ENCODE measurements at places on chromosomes 2 and 18. TPM values are rescaled to one million over a fixed set of nuclear protein-coding genes. Genes with fewer than 3 reads are reported as not detected.

BCL2 gene
- 8.5 TPM for total RNA-seq

ANTXR1 gene
- 144 TPM for total RNA-seq

GALNT5 gene
- 1.3 TPM for total RNA-seq

ABCG8 gene
- not detected for total RNA-seq

SPP2 gene
- not detected for total RNA-seq

ST6GAL2 gene
- 16.3 TPM for total RNA-seq

ANKRD30BL gene
- total RNA-seq: not detected

NFATC1 gene
- 13.4 TPM for total RNA-seq

LYG2 gene
- not detected for total RNA-seq

MXD1 gene
- total RNA-seq: 9.7 TPM

SERPINB2 gene
- 1.00 TPM for total RNA-seq

SLC35G4 gene
- not detected for total RNA-seq

GRCh38 chr18:34977838-34978532, 63.2 kb upstream of the MAPRE2 start:
- DNase-seq: no peak
- peak overlapping the region; percentile 82 for H3K27ac ChIP-seq
- peaks cover 50% of the 10 kb centered on the region for H3K27me3 ChIP-seq
- no peaks in the 10 kb centered on the region for H3K36me3 ChIP-seq

- peak overlapping the region; percentile 7 for H3K27ac ChIP-seq
Observed at GRCh38 chr2:203498161-203498560, 36.9 kb downstream of the RAPH1 start.

GRCh38 chr18:50955253-50955652, 12.6 kb upstream of the ELAC1 start:
- H3K27ac ChIP-seq: no peak overlapping the region
- no peak overlapping the region for H3K4me3 ChIP-seq
- no peaks in the 10 kb centered on the region for H3K4me1 ChIP-seq
- DNase-seq: no peak

GRCh38 chr2:20436716-20437470, 10.0 kb upstream of the RHOB start:
- no peak overlapping the region for H3K27ac ChIP-seq
- no peaks in the 10 kb centered on the region for H3K36me3 ChIP-seq
- DNase-seq: no peak
- H3K27me3 ChIP-seq: peaks cover 8% of the 10 kb centered on the region
- H3K4me3 ChIP-seq: no peak overlapping the region
- H3K4me1 ChIP-seq: no peaks in the 10 kb centered on the region

- H3K27ac ChIP-seq: no peak overlapping the region
- H3K27me3 ChIP-seq: no peaks in the 10 kb centered on the region
- H3K36me3 ChIP-seq: no peaks in the 10 kb centered on the region
- H3K4me1 ChIP-seq: peaks cover 10% of the 10 kb centered on the region
- DNase-seq: no peak
Observed at GRCh38 chr2:52862801-52863200, 904.8 kb upstream of the CHAC2 start.

DNA sequence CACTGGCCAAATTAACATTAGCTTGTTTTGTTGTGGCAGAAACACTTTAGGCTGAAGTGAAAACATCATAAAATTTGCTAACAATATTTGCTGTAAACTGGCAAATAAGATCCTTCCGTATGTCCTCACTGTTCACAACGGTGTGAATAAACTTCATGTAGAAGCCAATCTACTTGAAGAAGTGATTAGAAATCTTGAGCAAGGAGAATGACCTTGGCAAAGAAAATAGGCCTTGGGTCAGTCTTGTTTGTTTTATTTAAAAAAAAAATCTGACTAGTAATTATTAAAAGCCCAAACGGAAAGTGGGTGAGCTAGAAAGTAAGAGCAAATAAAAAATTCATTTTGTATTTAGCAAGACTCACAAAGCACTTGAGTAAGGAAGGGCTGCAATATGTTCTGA, 197.0 kb downstream of the CPS1 start:
- DNase-seq: no peak
- H3K4me1 ChIP-seq: peaks cover 4% of the 10 kb centered on the region
- H3K27me3 ChIP-seq: no peaks in the 10 kb centered on the region

DNA sequence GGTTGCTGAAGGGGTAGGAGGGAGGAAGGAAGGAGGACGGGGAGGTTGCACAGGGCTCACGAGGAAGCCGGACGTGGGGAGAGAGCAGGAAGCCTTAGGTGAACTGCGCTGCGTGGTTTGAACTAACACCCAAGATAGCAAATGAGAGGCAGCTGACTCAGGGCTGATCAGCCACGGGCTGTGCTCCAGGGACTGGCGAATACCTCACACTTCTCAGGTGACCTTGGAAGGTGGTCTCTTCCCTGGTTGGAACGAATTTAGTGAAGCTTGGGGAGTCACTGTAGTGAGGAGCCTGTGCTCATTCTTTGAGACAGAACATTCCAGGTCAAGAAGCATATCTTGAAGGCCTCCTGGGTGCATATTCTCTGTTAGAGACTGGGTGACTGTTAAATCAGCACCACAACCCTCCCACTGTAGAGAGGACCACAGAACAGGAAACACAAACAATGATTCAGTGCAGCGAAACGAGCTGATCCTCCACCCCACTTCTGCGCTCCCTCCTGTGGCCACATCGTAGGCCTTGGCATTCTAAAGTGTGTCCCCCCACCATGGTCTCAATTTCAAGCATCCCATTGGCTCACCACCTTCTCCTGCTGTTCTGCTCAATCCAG, 33.8 kb downstream of the TOGARAM2 start:
- H3K36me3 ChIP-seq: no peaks in the 10 kb centered on the region
- H3K27me3 ChIP-seq: no peaks in the 10 kb centered on the region
- H3K27ac ChIP-seq: no peak overlapping the region
- H3K4me3 ChIP-seq: no peak overlapping the region
- peaks cover 15% of the 10 kb centered on the region for H3K4me1 ChIP-seq

GRCh38 chr18:55400590-55401541, 187.1 kb downstream of the TCF4 start:
- H3K27ac ChIP-seq: peak overlapping the region; percentile 98
- no peaks in the 10 kb centered on the region for H3K27me3 ChIP-seq
- peaks cover 88% of the 10 kb centered on the region for H3K4me1 ChIP-seq
- H3K36me3 ChIP-seq: no peaks in the 10 kb centered on the region

- no peak overlapping the region for H3K27ac ChIP-seq
- H3K36me3 ChIP-seq: peaks cover 16% of the 10 kb centered on the region
- DNase-seq: no peak
- H3K4me1 ChIP-seq: peaks cover 51% of the 10 kb centered on the region
Observed at GRCh38 chr18:76458522-76459311, 36.3 kb downstream of the ZNF516 start.

DNA sequence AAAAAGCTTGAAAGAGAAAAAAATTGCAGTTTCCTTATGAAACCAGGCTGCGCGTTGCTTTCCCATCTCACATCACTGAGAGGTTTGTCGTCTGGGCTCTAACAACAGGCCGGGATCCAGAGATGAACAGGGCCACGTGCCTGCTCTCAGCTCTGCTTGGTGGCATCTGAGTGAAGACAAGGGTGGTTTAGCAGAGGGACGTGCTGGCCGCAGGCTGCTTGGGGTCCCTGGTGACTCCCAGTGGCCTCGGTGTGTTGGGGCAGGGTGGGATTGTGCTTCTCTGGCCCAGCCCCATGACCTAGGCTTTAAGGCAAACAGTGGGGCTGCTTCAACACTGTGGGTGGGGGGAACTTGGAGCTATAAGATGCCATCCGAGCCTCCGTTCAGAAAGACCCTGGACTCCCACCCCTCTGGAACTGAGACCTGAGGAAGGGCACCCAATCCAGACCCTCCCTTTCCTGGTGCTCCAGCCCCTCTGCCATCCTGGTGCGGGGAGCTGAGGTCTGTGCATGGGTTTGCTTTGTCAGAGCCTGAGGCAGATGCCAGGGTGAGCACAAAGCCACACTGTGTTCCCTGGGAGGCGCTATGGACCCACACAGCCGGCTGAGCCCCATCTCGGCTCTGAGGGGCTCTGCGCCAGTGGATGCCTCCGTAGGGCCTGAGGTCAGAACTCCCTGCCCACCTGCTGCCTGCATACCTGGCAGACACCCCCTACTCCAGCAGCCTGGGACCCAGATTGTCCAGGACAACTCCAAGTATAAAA, 18.4 kb upstream of the HPCAL1 start:
- H3K27me3 ChIP-seq: no peaks in the 10 kb centered on the region
- no peaks in the 10 kb centered on the region for H3K36me3 ChIP-seq
- no peak overlapping the region for H3K27ac ChIP-seq
- no peak overlapping the region for H3K4me3 ChIP-seq
- no peak for DNase-seq

- no peaks in the 10 kb centered on the region for H3K4me1 ChIP-seq
- H3K36me3 ChIP-seq: no peaks in the 10 kb centered on the region
- H3K27ac ChIP-seq: no peak overlapping the region
- peaks cover 45% of the 10 kb centered on the region for H3K27me3 ChIP-seq
Observed at GRCh38 chr2:45156605-45157004, 147.4 kb upstream of the SIX2 start.

DNA sequence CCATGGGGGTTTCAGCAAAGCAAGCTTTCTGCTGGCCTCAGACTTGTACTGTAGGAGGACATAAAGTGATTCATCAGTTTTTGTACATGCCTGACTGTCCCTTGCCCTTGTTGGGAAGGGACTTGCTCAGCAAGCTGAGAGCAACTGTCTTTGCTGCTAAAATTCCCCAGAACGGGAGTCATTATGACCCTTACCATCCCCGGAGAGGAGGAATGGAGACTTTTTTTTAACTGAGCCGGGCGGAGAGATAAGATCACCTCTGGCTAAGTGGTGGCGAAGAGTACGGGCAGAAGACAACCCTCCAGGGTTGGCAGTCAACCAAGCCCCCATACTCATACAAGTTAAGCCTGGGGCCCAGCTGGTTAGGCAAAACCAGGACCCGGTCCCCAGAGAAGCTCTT, 20.4 kb upstream of the NAGK start:
- no peak overlapping the region for H3K4me3 ChIP-seq
- peaks cover 28% of the 10 kb centered on the region for H3K27me3 ChIP-seq
- DNase-seq: no peak
- no peak overlapping the region for H3K27ac ChIP-seq
- H3K36me3 ChIP-seq: no peaks in the 10 kb centered on the region
- H3K4me1 ChIP-seq: peaks cover 18% of the 10 kb centered on the region

GRCh38 chr2:70697603-70698383, 70.2 kb downstream of the ADD2 start:
- H3K4me3 ChIP-seq: no peak overlapping the region
- H3K27me3 ChIP-seq: no peaks in the 10 kb centered on the region
- H3K27ac ChIP-seq: no peak overlapping the region
- peaks cover 4% of the 10 kb centered on the region for H3K4me1 ChIP-seq
- H3K36me3 ChIP-seq: no peaks in the 10 kb centered on the region
- peak; percentile 26 for DNase-seq

GRCh38 chr2:160108646-160109045, 46.2 kb upstream of the PLA2R1 start:
- DNase-seq: no peak
- H3K4me3 ChIP-seq: no peak overlapping the region
- no peaks in the 10 kb centered on the region for H3K36me3 ChIP-seq
- no peak overlapping the region for H3K27ac ChIP-seq
- H3K4me1 ChIP-seq: peaks cover 29% of the 10 kb centered on the region
- H3K27me3 ChIP-seq: no peaks in the 10 kb centered on the region

DNA sequence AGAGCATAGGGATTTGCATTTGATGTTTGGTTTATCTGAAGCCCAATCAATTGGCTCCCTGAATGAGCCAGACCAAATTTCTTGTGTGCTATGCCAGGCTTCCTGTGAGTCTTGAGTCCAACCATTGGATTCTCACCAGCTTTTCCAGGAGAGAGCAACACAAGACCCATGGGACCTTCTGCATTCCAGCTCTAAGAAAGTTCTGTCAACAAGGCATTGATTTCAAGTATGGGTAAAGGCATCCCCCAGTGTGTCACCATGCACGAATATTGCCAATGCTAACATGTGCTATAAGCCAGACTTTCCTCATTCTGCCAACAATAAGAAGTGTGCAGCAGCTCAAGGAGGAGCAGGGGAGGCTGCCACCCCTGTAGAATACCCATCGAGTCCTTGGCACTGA, 266.6 kb downstream of the ETAA1 start:
- no peaks in the 10 kb centered on the region for H3K27me3 ChIP-seq
- H3K36me3 ChIP-seq: peaks cover 8% of the 10 kb centered on the region
- H3K27ac ChIP-seq: no peak overlapping the region
- H3K4me1 ChIP-seq: peaks cover 12% of the 10 kb centered on the region
- no peak overlapping the region for H3K4me3 ChIP-seq

- peaks cover 49% of the 10 kb centered on the region for H3K4me1 ChIP-seq
- no peak overlapping the region for H3K4me3 ChIP-seq
- peaks cover 95% of the 10 kb centered on the region for H3K27me3 ChIP-seq
- no peaks in the 10 kb centered on the region for H3K36me3 ChIP-seq
- no peak for DNase-seq
- H3K27ac ChIP-seq: no peak overlapping the region
Observed at GRCh38 chr2:174331595-174332216, 3.0 kb upstream of the SP9 start.

DNA sequence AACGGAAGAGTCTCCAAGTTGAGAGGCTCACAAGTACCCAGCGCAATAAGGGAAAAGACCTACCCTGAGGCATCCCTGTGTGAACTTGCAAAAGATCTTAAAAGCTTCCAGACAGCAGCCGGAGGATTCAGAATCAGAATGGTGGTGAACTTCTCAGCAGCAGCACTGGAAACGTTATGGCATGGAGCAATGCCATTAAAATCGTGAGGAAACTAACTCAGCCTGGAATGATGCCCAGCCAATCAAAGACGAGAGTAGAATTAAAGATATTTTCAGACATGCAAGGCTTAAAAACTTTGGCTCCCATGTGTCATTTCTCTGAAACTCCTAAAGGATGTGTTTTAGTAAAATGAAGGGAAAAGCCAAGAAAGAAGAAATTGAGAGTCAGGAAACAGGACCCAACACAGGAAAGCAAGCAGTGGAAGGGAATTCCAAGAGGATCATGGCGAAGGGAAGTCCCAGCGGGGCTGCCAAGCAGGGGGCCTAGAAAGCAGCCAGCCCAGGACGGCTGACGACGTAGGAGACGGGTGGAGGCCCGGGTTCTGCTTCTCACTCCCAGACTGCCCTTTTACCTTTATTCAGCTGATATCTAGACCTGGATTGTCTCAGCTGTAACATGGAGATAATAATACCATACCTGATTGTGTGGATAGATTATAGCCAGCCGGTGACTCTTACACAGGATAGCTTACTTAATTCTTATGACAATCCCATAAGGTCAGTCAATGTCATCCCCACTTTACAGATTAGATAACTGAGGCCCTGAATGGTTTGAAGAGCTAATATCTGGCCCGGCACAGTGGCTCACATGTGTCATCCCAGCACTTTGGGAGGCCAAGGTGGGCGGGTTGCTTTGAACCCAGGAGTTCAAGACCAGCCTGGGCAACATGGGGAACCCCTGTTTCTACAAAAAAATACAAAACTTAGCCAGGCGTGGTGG, 92.8 kb downstream of the ASAP2 start:
- no peaks in the 10 kb centered on the region for H3K27me3 ChIP-seq
- H3K4me1 ChIP-seq: peaks cover 12% of the 10 kb centered on the region
- H3K36me3 ChIP-seq: no peaks in the 10 kb centered on the region
- H3K4me3 ChIP-seq: no peak overlapping the region
- H3K27ac ChIP-seq: peak overlapping the region; percentile 35

GRCh38 chr2:24672589-24672988, 120.6 kb downstream of the PTRHD1 start:
- peaks cover 22% of the 10 kb centered on the region for H3K36me3 ChIP-seq
- H3K27me3 ChIP-seq: no peaks in the 10 kb centered on the region
- peaks cover 6% of the 10 kb centered on the region for H3K4me1 ChIP-seq
- no peak overlapping the region for H3K4me3 ChIP-seq
- no peak overlapping the region for H3K27ac ChIP-seq

Measured in mesothelial cell of epicardium (in vitro differentiated cells).